Placental pericyte (primary cell): ENCODE measurements at places on chromosomes 1 and 21. TPM values are rescaled to one million over a fixed set of nuclear protein-coding genes. Genes with fewer than 3 reads are reported as not detected.

The CIART gene
- total RNA-seq: 0.66 and 3.4 TPM in 2 replicates

The PUSL1 gene
- total RNA-seq: 23.0 and 37.4 TPM in 2 replicates

The VAMP4 gene
- 6.1 and 8.9 TPM in 2 replicates for total RNA-seq

The KIF21B gene
- total RNA-seq: 0.22 and 0.29 TPM in 2 replicates

The TNFRSF8 gene
- total RNA-seq: under 0.01 and 0.14 TPM in 2 replicates

The TTLL10 gene
- not detected in 2 replicates for total RNA-seq

The CD247 gene
- not detected in 2 replicates for total RNA-seq

The TCHH gene
- total RNA-seq: under 0.01 and 0.14 TPM in 2 replicates

The NTMT2 gene
- not detected in 2 replicates for total RNA-seq

The CFH gene
- total RNA-seq: 8.6 and 10.5 TPM in 2 replicates

The REG4 gene
- total RNA-seq: not detected in 2 replicates

The CYP4X1 gene
- total RNA-seq: not detected in 2 replicates

The CAPN8 gene
- not detected in 2 replicates for total RNA-seq

The CNKSR1 gene
- 0.22 TPM in 1 of 2 replicates, not detected in the other for total RNA-seq

The GJA8 gene
- not detected in 2 replicates for total RNA-seq

The TRNP1 gene
- 8.8 and 51.4 TPM in 2 replicates for total RNA-seq

The KCNT2 gene
- total RNA-seq: 0.14 and 0.44 TPM in 2 replicates

The AMY2A gene
- not detected in 2 replicates for total RNA-seq

The MIXL1 gene
- 0.44 TPM in 1 of 2 replicates, not detected in the other for total RNA-seq

The OR14K1 gene
- not detected in 2 replicates for total RNA-seq

The DCAF8 gene
- 76.8 and 76.9 TPM in 2 replicates for total RNA-seq

The COL11A1 gene
- total RNA-seq: 17.5 and 60.8 TPM in 2 replicates

The CHI3L2 gene
- not detected in 2 replicates for total RNA-seq

The PDC gene
- 0.29 TPM in 1 of 2 replicates, not detected in the other for total RNA-seq

The FAM151A gene
- not detected in 2 replicates for total RNA-seq

The PRKAA2 gene
- total RNA-seq: 0.22 and 0.43 TPM in 2 replicates
